Stimulated activated CD4-positive, alpha-beta T cell treated with anti-CD3 and anti-CD28 coated beads, TNF-alpha, amount 100 ng/mL, for 1 hour (primary cell): ENCODE measurements at places on chromosomes 6 and 20.

DNA sequence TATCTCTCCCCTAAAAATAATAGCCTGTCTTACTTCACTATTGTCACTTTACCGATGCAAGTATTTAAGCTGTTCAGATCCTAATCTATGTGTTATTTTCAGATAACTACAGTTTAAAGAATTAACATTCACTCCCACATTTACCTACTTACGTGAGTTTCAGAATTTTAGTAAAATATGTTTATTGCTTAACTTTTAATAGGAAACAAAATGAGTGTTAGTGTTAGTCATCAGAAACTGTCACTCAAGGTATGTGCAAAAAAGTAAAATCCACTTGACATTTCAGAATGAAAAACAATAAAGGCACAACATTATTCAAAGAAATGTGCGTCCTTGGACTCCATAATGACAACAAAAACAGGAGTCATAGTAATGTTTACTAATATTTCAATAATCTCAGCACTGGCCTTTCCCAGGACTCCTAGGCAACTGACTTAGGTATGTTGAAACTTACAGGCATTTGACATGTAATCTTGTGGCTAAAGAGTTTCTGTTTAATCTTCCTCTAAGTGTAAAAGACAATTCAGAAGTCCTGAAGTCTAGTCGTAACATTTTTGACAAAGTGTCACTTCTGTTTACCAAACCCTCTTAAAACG is 4.5 kb downstream of the ATXN1 start:
- DNase-seq, result no peak

- DNase-seq, result no peak
These were observed 204.8 kb upstream of the PRND start for GRCh38 chr20:4516876-4517275.

DNA sequence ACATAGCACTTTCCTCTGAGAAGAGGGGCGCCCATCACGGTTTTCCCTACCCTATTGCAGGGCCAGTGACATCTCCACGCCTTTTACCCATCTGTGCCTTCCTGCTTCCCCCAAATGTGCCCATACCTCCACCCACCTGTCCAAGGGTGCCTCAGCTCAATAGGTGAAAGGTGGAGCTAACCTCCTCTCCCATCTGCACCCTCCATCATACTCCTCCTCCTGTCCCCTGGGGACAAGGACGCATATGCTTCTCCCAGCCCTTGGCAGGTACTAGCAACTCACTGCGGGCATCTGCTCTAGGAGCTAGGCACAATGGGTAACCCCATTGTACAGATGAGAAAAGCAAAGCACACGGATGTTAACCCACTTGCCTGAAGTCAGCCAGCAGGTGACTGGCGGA is 62.8 kb downstream of the STK35 start:
- DNase-seq, result no peak

- peak; percentile 78 for DNase-seq
These were observed 33.2 kb downstream of the NT5E start for GRCh38 chr6:85482905-85483700.

GRCh38 chr20:52473186-52473585 is 281.6 kb upstream of the ZFP64 start:
- DNase-seq, result no peak

DNA sequence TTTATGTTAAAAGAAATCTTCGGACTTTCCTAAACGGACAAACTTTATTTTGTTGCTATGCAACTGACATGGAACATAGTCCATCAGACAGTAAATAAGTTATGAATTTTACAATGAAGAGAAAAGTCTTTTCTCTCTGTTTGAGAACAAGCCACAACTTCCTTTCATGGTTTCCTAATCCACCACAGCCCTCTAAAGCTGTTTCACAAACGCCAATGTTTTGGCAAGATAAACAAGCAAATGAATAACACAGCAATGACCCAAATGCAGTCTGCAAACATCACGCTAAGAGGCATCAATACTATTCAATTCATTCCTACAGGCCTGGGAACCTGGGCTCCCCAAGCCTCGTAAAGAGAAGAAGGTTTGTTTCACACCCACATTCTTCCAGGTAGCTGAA is 60.4 kb downstream of the HAO1 start:
- no peak for DNase-seq

DNA sequence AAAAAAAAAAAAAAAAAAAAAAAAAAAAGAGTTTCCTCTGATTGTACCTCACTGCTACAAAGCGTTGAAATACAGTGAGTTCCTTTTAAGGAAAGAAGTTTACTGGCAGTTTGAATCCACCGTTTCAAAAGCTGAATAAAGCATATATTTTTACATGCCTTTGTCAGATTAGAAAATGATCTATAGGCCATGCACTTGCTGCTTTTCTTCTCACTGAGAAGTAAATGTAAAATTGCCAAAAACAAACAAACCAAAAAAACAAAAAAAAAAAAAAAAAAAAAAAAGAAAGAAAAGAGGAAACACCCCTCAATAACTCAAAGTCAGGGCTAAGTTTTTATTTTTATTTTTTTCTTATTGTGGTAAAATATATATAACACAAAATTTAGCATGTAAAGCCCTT is 81.9 kb downstream of the LYRM4 start:
- DNase-seq, result no peak

GRCh38 chr6:117414770-117415169 is 11.0 kb downstream of the ROS1 start:
- no peak for DNase-seq

- DNase-seq, result no peak
These were observed 183.5 kb upstream of the OLIG3 start for GRCh38 chr6:137677709-137678108.

GRCh38 chr20:63898882-63899558 is 4.1 kb downstream of the DNAJC5 start:
- DNase-seq, result no peak
